Activated T-helper 1 cell treated with anti-CD3 and anti-CD28 coated beads, Interleukin-12 subunit alpha, Interleukin-12 subunit beta, Interleukin-2, Interleukin-4 antibody, amounts not matched to agents 30 ng/mL and 10 ng/mL and 1 ng/mL, durations not matched to agents 14 hours and 24 hours and 36 hours (primary cell): ENCODE measurements at places on chromosomes 3 and 15.

GRCh38 chr15:62658498-62658897 lies 384.0 kb upstream of the TPM1 start:
- H3K36me3 ChIP-seq, result no peaks in the 10 kb centered on the region
- H3K27me3 ChIP-seq, result peaks cover 10% of the 10 kb centered on the region
- no peak for DNase-seq
- no peak overlapping the region for H3K27ac ChIP-seq
- no peaks in the 10 kb centered on the region for H3K4me1 ChIP-seq
- H3K4me3 ChIP-seq, result no peak overlapping the region

DNA sequence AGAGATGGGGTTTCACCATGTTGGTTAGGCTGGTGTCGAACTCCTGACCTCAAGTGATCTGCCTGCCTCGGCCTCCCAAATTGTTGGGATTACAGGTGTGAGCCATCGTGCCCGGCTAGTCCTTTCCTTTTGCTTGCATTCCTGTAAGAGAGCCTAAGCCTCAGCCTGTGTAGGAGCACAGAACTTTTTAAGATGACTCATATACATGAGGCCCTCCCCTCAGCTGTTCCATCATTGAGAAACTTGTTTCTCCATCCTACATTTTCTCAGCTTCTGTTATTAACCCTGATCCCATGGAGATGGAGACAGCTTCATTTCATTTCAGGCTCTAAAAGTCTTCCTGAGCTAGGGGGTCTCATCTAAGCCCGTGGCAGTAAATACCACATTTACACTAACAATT lies 123.3 kb downstream of the PLOD2 start:
- H3K4me3 ChIP-seq, result no peak overlapping the region
- H3K4me1 ChIP-seq, result no peaks in the 10 kb centered on the region
- no peak for DNase-seq
- no peaks in the 10 kb centered on the region for H3K27me3 ChIP-seq
- no peak overlapping the region for H3K27ac ChIP-seq
- no peaks in the 10 kb centered on the region for H3K36me3 ChIP-seq

- peaks cover 22% of the 10 kb centered on the region for H3K4me1 ChIP-seq
- H3K27ac ChIP-seq, result no peak overlapping the region
- DNase-seq, result no peak
- H3K36me3 ChIP-seq, result peaks cover 21% of the 10 kb centered on the region
- H3K27me3 ChIP-seq, result no peaks in the 10 kb centered on the region
Measured at GRCh38 chr3:37315669-37316068, 141.3 kb upstream of the LRRFIP2 start.

- H3K4me3 ChIP-seq, result peak overlapping the region; percentile 30
- H3K36me3 ChIP-seq, result peaks cover 30% of the 10 kb centered on the region
- H3K27me3 ChIP-seq, result no peaks in the 10 kb centered on the region
- peaks cover 44% of the 10 kb centered on the region for H3K4me1 ChIP-seq
- peak; percentile 14 for DNase-seq
Measured at GRCh38 chr15:85646538-85647091, 148.1 kb downstream of the KLHL25 start.

GRCh38 chr3:180684807-180685206 lies 5.5 kb upstream of the CCDC39 start:
- H3K27ac ChIP-seq, result no peak overlapping the region
- no peak overlapping the region for H3K4me3 ChIP-seq
- peaks cover 4% of the 10 kb centered on the region for H3K4me1 ChIP-seq
- no peak for DNase-seq

DNA sequence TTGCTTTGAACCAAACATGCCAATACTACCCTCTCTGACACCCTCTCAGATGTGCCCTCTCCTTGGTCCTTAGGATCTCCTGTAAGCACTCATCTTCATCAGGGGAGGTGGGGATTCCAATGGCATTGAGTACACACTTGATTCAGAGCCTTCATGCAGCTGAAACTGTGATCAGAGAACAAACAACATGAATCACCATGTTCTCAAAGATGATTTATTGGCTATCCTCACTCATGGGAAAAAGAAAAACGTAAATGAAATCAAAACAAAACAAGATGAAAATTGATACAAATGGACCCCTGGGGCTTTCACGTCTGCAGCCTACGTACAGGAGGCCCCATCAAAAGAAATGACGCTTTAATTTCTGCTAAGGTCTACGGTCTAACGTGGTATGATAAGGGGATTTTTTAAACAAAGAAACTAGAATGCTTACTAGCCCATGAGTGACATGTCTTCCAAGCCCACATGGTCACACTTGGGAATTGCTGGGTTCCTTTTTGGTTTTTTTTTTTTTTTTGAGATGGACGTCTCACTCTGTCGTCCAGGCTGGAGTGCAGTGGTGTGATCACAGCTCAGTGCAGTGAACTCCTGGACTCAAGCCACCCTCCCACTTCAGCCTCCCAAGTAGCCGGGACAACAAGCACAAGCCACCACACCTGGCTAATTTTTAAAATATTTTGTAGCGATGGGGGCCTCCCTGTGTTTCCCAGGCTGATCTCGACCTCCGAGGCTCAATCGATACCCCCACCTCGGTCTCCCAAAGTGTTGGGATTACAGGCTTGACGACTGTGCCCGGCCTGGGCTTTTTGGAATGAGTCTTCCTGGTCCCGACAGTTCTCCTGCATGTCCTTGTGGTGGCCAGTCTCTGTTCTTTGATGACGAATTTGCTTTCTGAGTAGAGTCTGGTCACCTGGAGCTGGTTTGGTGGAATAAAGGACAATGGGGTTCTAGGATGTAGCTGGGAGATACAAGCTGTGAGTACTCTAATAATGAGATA lies 202.6 kb downstream of the XXYLT1 start:
- no peak overlapping the region for H3K4me3 ChIP-seq
- H3K4me1 ChIP-seq, result no peaks in the 10 kb centered on the region
- H3K27me3 ChIP-seq, result no peaks in the 10 kb centered on the region
- H3K27ac ChIP-seq, result no peak overlapping the region
- H3K36me3 ChIP-seq, result no peaks in the 10 kb centered on the region
- no peak for DNase-seq

GRCh38 chr15:95327661-95328060 lies 1002.8 kb upstream of the NR2F2 start:
- H3K27me3 ChIP-seq, result peaks cover 31% of the 10 kb centered on the region
- H3K27ac ChIP-seq, result no peak overlapping the region
- no peaks in the 10 kb centered on the region for H3K36me3 ChIP-seq
- H3K4me1 ChIP-seq, result no peaks in the 10 kb centered on the region
- DNase-seq, result no peak
- H3K4me3 ChIP-seq, result no peak overlapping the region
